ENCODE measurements at places on chromosomes 3 and 15.

GRCh38 chr3:30586096-30586805, 20.1 kb upstream of the TGFBR2 start:
- no peak for DNase-seq

- no peak for DNase-seq
Observed at GRCh38 chr3:101744811-101745210, 20.4 kb downstream of the CEP97 start.

GRCh38 chr3:39447637-39448483, 19.6 kb upstream of the MOBP start:
- DNase-seq, result peak; percentile 81

DNA sequence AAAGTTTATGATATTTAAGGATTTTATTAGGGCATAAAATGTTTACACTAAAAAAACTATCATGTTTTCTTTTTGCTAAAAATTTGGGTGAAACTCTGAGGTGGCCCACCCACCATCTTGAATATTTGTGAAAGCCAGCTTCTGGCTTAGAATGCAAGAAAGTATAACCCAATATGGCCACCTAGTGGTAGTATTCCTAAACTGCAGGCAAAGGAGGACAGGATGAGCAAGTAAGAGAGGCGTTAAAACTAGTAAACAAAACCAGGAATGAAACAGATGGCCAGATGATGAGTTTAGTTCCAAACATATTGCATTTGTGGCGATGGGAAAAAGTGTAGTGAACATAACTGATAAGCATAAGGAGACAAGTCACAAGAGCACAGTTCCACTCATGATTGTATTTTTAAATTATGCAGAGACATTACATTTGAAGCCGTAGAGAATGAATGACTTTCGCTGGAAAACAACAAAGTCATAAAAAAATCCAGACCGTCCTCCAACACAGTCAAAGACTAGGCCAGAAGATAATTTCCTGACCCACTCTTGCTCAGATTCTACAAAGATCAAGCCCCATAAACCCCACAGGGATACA, 103.3 kb upstream of the PRTG start:
- DNase-seq, result peak; percentile 80

GRCh38 chr3:184110316-184110725, 13.5 kb downstream of the HTR3E start:
- DNase-seq, result peak; percentile 49

DNA sequence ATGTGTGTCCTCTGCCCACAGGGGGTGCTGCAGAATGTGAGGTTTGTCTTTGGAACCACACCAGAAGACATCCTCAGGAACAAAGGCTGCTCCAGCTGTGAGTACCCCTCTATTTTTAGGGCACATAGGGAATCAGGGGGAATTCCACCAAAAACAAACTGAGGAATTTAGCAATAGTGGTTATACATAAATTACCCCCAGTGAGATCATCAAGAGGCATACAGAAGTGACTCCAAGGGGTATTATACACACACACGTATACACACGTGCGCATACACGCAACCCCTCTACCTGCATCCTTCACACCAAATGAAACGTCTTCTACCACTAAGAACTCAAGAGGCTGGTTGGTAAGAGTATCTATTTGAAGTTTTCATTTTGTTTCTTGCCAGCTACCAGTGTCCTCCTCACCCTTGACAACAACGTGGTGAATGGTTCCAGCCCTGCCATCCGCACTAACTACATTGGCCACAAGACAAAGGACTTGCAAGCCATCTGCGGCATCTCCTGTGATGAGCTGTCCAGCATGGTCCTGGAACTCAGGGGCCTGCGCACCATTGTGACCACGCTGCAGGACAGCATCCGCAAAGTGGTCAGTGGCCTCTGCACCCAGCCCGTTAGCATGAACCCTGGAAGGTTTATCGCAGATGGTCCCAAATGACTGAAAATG, 2.9 kb downstream of the THBS1 start:
- peak; percentile 72 for DNase-seq
